Activated CD4-positive, alpha-beta T cell treated with anti-CD3 and anti-CD28 coated beads, Interleukin-2, amount 10 ng/mL, durations not matched to agents 7 days and 5 days (primary cell): ENCODE measurements at places on chromosomes 13 and 19. TPM values are rescaled to one million over a fixed set of nuclear protein-coding genes. Genes with fewer than 3 reads are reported as not detected.
A peak's percentile ranks its signal among the peaks of the same experiment; 100 is the strongest.

The CGB8 gene
- total RNA-seq: not detected

The FAM174C gene
- total RNA-seq: 47.8 TPM

The GIPR gene
- 1.3 TPM for total RNA-seq

The ZNF416 gene
- 7.8 TPM for total RNA-seq

The SRRM5 gene
- total RNA-seq: 0.50 TPM

The SHD gene
- not detected for total RNA-seq

The ZNF155 gene
- total RNA-seq: 6.3 TPM

The SBNO2 gene
- total RNA-seq: 91.7 TPM

The IGFL1 gene
- not detected for total RNA-seq

The PABPC3 gene
- total RNA-seq: 0.40 TPM

- no peak for DNase-seq
Observed at GRCh38 chr19:14339741-14340140, 41.5 kb upstream of the ADGRE5 start.

GRCh38 chr13:50685491-50685890 lies 158.0 kb downstream of the DLEU7 start:
- DNase-seq: no peak

GRCh38 chr19:15234431-15235130 lies 2.3 kb upstream of the EPHX3 start:
- no peak for DNase-seq

DNA sequence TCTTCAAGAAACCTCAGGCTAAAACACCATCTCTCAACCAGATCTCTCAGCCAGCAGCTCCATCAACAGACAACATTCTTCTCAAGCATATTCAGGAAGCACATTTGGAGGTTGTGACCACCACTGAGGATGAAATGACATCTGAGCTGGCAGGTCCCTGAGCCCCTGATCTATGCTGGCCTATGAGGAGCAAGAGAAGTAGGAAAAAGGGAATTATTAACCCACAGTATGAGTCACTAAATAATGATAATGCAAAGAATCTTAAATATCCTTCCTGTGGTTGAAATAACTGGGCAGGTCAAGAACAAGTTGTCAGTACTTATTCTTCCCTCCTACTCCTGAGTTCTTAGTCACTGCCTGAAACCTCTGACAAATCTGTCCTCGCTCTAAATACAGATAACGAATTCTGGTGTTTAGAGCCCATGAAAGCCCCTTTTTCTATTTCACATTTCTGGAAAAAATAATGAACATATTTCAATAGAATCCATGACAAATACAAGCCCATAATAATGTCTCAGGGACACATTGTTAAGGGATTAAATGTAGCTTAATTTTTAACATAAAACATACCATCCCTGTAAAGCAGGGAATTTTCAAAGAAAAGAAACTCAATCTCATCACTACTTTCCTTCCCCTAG lies 225.8 kb upstream of the IRS2 start:
- DNase-seq: no peak

DNA sequence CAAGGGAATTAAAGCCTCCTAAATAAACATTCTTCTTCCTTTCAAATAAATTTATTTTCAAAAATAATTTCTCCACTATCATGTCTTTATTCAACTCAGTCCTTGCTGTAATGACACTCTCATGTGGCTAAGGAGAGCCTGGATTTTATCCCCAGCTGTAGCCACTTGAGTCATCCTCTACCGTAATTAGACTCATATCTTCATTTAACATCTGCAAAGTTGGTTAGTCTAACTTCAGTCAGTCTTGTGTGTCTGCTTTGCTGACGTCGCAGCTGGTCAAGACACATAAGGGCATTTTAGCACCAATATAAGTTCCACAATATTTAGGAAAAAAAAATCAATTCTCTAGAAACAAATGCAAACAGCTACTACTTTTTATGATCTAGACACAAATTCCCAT lies 776.4 kb upstream of the ATXN8OS start:
- no peak for DNase-seq

- peak; percentile 76 for DNase-seq
Observed at GRCh38 chr13:39942552-39943273, 287.3 kb downstream of the COG6 start.

GRCh38 chr13:101695870-101696516 lies 243.5 kb downstream of the ITGBL1 start:
- DNase-seq: no peak

DNA sequence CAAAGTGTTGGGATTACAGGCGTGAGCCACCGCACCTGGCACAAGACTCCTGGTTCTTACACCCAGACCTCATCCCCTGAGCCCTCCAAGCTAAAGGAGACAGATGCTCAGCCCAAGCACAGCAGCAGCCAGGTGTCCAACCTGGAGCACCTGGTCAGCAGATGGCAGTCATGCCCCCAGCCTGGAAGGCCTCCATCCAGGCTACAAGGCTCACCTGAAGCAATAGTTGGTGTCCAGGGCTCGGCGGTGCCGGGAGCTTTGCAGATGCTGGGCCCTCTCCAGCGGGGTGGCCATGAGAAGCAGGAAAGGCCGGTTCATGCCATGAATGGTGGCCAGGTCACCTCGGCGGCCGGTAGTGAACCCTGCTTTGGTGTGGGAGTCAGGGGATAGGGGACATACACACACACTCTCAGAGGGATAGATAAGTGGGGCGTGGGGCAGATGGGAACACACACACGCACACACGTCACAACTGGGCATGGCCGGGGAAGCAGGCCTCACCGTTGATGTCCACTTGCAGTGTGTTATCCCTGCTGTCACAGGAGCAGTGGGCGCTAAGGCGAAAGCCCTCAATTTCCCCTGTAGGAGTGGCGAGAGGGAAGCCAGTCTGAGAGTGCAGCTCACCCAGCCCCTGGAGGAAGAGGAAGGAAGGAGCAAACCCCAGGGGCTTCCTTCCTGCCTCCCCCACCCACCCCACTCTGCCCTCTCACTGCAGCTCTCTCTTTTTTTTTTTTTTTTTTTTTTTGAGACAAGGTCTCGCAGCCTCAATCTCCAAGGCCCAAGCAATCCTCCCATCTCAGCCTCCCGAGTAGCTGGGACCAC lies 11.8 kb downstream of the TGFB1 start:
- no peak for DNase-seq

- DNase-seq: no peak
Observed at GRCh38 chr13:113110048-113110851, 4.7 kb downstream of the F7 start.

DNA sequence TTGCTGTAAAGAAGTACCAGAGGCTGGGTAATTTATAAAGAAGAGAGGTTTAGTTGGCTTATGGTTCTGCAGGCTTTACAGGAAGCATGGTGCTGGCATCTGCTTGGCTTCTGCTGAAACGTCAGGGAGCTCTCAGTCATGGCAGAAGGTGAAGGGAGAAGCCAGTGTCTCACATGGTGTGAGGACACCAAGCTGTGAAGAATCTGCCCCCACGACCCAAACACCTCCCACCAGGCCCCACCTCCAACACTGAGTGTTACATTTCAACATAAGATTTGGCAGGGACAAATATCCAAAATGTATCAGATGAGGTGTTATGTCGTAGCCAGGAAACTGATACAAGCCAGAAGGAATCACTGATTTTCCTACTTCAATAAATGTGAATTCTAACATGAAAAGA lies 136.5 kb downstream of the CYSLTR2 start:
- DNase-seq: no peak

DNA sequence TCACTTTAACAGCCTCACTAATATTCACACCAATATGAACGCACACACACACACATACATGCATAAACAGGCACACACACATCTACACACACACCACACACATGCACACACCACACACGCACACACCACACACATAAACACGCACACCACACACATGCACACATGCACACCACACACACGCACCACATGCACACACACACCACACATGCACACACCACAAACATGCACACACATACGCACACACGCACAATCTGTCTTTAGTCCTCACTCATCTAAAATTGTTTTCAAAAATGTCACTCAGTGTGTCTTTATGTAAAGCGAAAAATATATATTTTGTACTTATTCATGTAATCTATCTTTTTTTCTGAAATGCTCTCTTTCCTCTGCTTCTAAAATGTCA lies 158.1 kb upstream of the SGCG start:
- DNase-seq: no peak

GRCh38 chr13:44280456-44280855 lies 93.2 kb upstream of the SERP2 start:
- no peak for DNase-seq

GRCh38 chr13:46571189-46571908 lies 18.4 kb downstream of the LRCH1 start:
- DNase-seq: no peak
